Lung (tissue), 17 donors: ENCODE measurements at places on chromosomes 4 and X. TPM values are rescaled to one million over a fixed set of nuclear protein-coding genes. Genes with fewer than 3 reads are reported as not detected.

DNA sequence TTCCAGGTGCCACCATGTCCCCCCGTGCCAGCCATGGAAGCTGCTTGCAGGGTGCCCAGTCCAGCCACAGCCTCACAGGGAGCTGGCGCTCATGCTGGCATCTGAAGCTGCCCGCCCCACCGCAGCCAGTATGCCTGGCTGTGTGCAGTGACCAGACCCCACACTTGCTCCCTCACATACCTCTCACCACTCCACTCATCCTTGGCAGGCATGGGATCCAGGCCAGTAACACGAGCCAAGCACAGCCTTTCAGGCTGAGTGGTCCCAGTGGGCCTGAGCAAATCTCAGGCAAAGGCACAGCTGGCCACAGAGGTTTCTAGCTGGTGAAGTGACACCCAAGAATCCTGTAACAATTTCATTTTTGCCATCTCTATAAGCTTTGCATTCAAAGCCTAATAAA is 48.4 kb upstream of the SEC24B start:
- H3K4me3 ChIP-seq = no peak overlapping the region
- no peaks in the 10 kb centered on the region for H3K27me3 ChIP-seq
- DNase-seq = no peak
- H3K36me3 ChIP-seq = no peaks in the 10 kb centered on the region
- H3K4me1 ChIP-seq = peaks cover 11% of the 10 kb centered on the region
- H3K27ac ChIP-seq = no peak overlapping the region

- DNase-seq = peak; percentile 30
- H3K36me3 ChIP-seq = no peaks in the 10 kb centered on the region
- H3K27me3 ChIP-seq = no peaks in the 10 kb centered on the region
- H3K27ac ChIP-seq = no peak overlapping the region
- no peak overlapping the region for H3K4me3 ChIP-seq
Observed at GRCh38 chrX:3451571-3451970, 105.1 kb upstream of the MXRA5 start.

DNA sequence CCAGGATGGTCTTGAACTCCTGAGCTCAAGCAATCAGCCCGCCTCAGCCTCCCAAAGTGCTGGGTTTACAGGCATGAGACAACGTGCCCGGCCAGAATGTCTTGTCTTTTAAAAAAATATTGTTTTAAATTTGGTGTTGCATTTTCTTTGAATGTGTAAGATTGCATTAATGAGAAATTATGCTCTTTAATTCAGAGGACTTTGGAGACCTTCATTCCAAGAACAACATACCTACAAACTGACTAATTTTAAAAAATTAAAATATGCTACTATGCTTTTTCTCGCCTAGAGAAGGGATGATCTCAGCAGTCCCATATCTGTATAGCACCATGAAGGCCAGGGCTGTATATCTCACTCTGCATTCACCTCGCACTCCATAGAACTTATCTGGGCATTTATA is 204.3 kb upstream of the SLC7A11 start:
- no peak overlapping the region for H3K27ac ChIP-seq
- H3K27me3 ChIP-seq = no peaks in the 10 kb centered on the region
- no peaks in the 10 kb centered on the region for H3K36me3 ChIP-seq
- H3K4me1 ChIP-seq = no peaks in the 10 kb centered on the region
- no peak overlapping the region for H3K4me3 ChIP-seq
- DNase-seq = no peak

Gene F11
- 10.2 TPM for total RNA-seq

Gene XPNPEP2
- total RNA-seq = 1.9 TPM

Gene MAGEA9B
- not detected for total RNA-seq
